ENCODE measurements at places on chromosomes 12 and 14.

DNA sequence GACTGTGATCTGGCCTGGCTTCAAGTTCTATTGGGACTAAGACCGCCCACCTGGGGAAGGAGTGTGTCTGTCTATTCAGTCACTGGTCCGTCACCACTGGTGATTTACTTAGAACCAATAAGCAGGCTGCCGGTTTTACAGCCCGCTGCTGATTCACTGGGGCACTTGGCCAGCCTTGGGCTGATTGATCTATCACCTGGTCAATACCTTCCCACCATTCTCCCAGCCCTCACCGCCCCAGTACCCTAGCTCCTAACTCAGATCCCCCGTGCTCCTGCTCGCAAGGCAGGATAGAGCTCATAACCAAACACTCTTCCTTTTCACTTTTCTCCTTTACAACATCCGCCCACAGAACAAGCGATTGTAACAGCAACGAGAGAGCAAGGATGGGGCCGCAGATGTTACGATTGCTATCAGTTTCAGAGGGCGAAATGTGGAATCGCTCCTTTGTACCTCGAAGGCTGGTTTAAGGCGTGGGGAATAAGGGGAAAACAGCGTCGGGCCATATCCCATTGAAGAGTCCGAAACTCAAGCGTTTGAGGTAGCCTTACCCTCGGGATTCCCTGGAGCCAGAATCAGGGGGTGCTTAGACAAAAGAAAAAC lies 672 bp downstream of the RDH11 start:
- peak; percentile 92 for DNase-seq

DNA sequence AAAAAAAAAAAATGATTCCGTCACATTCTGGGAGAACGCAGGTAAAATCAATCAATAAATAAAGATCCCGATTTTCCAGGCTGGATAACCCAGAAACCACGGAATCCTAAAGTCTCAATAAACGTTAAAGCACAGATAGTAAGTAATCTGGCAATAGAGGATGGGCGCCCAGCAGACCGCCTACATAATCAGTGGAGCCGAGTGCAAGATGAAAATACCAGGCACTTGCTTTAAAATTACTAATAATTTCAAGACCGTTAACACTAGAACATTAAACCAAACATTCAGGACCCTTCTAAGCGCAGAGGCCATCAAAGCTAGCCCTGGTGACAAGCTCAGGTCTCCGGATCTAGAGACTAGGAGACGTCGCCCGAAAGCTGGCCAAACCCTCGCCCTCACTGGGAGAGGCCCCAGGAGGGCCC lies 1.2 kb upstream of the DCAF11 start:
- DNase-seq, result peak; percentile 12

- DNase-seq, result no peak
Measured at GRCh38 chr12:124617615-124618014, 50.2 kb upstream of the NCOR2 start.

DNA sequence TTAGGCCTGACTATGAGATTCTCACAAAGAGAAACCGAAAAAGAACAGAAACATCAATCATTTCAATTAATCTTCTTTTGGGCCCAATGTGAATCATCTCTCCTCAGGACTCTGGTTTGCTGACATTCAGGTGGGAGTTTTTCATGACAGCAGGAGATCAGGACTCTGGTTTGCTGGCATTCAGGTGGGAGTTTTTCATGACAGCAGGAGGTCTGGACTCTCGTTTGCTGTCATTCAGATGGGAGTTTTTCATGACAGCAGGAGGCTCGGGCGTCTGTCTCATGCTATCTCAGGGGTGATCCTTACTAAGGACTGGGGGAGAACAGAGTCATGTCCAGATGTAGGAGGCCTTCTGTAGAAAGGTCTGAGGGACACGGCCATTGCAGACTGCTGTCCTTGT lies 40.1 kb upstream of the PARP11 start:
- no peak for DNase-seq

DNA sequence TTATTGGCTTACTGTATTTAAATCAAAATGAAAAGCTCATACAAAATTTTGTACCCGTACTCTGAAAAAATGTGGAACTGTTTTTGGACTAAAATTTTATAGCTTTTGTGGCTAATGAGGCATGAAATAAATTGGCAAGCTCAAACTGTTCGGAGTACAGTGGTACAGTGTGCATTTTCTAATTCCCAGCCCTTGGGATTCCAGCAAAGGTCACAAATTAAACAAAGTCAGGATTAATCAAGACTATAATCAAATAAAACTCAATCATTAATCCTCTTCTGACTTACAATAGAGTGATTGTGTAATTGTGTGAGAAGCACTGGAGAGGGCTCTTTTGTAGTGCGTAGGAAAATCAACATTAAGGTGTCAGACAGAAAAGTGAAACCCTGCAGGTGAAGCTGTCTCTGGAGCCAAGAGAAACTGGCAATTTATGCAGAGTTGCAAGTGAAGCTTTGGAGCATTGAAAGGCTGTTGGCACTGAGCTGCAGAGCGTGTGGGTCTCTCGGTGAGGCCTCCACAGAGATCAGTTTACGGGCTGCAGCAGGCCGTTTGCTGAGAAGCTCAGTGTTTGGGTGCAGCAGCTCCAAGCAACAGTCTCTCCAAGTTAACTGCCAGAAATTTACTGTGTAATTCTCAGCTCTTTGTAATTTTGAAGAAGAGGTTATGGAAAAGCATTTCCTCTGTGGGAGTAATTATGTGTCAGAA lies 275.9 kb downstream of the FBXL14 start:
- no peak for DNase-seq

DNA sequence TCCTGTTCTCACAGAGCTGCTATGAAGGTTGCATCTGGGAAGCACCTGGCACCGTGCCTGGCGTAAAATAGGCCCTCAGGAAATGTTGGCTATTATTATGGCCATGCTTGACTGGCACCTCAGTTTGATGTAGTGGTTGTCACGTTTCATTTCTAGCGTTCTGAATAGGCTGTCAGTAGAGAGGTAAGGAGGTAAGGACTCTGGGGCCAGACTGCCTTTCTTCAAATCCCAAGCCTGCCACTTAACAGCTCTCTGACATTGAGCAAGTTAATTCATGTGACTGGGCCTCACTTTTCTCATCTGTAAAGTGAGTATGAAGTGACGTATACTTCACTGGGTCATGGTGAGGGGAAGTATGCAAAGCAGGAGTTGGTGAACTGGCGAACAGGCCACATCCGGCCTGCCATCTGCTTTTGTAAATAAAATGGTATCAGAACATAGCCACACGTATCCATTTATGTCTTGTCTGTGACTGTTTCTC lies 196.2 kb downstream of the CACNA1C start:
- no peak for DNase-seq

- DNase-seq, result no peak
Measured at GRCh38 chr12:122850695-122851350, 15.6 kb downstream of the HIP1R start.

- DNase-seq, result no peak
Measured at GRCh38 chr12:117350140-117350539, 11.3 kb downstream of the NOS1 start.

- no peak for DNase-seq
Measured at GRCh38 chr12:24711056-24712008, 237.6 kb downstream of the BCAT1 start.

- peak; percentile 82 for DNase-seq
Measured at GRCh38 chr12:66776974-66777373, 98.1 kb upstream of the GRIP1 start.

DNA sequence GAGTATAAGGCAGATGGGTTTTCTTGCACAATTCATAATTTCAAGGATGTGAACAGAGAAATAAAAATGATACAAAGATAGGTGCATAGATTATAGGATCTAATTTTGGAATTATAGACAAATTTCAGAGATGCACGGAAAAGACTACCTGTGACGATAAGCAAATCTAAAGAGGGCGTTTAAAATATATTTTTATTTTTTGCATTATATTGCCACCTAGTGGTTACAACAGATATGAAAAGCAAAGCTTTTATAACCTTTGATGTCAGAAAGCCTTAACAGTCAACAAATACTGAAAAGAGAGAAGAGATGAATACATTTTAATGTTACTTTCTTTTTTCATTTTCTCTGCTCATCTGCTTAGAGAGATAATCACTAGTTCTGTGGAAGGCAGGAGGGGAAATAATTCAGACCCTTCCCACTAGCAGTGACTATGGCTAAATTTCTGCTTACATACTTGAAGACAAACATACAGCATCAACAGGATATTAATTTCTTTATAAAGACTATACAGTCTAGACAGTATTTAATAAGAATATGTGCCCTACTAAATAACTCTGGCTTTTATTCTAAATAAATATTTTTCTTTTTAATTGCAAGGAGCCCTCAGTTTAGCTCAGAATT lies 46.3 kb downstream of the NTS start:
- peak; percentile 25 for DNase-seq

- no peak for DNase-seq
Measured at GRCh38 chr12:32151552-32151951, 44.9 kb downstream of the BICD1 start.

GRCh38 chr12:14896521-14897169 lies 11.0 kb upstream of the MGP start:
- no peak for DNase-seq

GRCh38 chr12:54159140-54159539 lies 29.6 kb downstream of the SMUG1 start:
- peak; percentile 18 for DNase-seq

DNA sequence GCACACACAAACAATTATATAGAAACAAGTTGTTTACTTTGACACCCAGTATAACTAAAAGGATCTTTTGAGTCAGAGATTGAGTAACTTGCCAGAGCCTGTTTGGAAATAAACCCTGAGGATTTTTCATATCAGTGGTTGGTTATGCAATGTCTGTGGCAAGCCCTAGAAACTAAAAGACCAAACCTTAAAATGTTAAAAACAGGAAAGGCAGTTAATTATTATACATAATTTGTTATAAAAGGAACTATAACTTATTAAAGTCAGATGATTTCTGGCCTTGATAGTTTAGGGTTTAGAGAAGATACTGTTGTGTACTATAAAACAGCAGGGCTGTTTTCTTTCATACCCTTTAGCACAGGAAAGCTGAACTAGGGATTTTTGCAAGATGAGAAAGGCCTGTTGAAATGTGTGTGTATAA lies 44.1 kb downstream of the PSEN1 start:
- DNase-seq, result peak; percentile 56

DNA sequence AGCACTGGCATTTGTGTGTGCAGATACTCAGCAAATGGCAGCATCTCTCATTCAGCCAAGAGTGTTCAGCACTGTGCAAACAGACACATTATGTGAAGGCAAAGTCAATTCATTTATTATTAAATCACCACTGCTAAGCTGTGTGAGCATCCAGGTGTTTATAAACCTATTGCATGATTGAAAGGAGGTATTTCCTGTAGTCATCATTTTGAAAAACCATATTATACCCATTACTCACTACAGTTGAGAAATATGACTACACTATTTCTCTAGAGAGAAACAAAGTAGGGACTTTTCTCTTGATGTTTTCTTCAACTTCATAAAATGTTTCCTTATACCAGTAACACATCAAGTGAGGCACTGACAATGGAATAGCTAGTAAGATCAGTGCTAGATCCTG lies 13.7 kb downstream of the SPX start:
- peak; percentile 59 for DNase-seq

GRCh38 chr14:65084554-65085505 lies 17.5 kb downstream of the MAX start:
- DNase-seq, result no peak

- DNase-seq, result no peak
Measured at GRCh38 chr12:42854208-42854607, 264.7 kb upstream of the PRICKLE1 start.

- DNase-seq, result no peak
Measured at GRCh38 chr14:26180221-26180620, 417.6 kb downstream of the NOVA1 start.

DNA sequence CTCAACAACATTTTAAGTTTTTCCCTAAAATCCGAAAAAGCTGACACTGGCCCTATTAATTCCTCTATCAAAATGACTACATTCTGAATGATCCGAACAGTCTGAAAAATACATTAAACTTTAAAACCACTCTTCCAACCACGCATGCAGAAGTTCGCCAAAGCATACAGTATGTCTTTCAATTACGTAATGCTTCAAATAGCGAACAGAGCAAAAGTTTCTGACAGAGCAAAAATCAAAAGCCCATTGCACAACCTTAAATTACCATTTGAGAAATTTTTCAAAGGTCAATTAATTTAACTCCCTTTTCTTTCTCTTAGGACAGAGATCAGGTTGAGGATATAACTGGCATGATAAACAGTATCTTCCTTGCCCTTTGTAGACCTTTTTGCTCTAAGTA lies 33.2 kb downstream of the LRIG3 start:
- no peak for DNase-seq

GRCh38 chr14:33916663-33917565 lies 34.0 kb downstream of the EGLN3 start:
- DNase-seq, result no peak

- no peak for DNase-seq
Measured at GRCh38 chr12:5456906-5457305, 25.0 kb downstream of the NTF3 start.

- no peak for DNase-seq
Measured at GRCh38 chr12:124800506-124800905, 63.2 kb downstream of the SCARB1 start.

GRCh38 chr12:93166541-93167307 lies 211.0 kb upstream of the NUDT4 start:
- DNase-seq, result no peak

DNA sequence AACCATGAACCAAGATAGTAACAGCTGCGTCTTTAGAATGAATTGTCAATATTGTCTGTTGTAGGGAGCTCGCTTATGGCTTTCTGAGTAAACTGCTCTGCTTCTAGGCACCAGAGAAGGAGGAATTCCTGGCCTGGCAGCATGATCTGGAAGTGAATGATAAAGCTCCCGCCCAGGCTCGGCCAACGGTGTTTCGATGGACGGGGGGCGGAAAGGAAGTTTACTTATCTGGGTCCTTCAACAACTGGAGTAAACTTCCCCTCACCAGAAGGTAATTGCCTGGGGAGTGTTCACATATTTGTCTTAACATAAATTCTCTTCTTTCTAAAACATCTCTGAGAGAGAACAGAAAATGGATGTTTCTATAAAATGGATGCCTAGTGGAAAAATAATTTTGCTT lies 4.3 kb downstream of the PRKAB1 start:
- no peak for DNase-seq

- DNase-seq, result no peak
Measured at GRCh38 chr14:64745511-64746091, 41.4 kb downstream of the PLEKHG3 start.

DNA sequence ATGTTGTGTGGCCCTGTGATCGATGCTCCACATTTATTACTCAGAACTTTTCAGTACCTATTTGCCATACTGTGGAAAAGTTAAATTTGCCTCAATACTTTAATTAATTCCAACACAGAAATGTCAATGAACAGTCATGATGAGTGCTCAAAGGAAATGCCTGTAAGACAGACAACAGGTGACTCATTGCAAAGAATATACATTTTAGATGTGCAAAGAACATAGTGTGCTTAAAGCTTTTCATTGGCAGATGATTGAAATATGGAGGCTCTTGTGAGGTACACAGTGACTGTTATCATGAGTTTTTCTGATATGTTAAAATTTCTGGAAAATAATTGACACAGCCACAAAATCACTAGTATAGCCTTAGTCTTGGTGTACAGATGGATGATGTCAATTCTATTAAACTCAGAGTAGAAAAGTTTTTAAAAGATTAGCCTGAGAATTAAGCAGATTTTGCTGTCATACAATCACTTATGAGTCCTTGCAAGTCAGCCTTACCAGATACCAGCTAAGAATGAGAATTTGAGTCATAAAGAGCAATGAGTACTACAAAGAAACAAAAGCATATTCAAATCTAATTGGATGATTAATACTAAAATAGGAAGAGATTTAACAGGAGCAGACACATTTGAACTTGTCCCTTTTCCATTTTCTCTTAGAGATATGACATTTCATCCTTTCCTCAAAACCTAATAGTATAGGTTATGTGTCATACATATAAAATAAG lies 544.1 kb downstream of the KCNH5 start:
- no peak for DNase-seq
